ENCODE measurements at places on chromosomes 1 and 21.

DNA sequence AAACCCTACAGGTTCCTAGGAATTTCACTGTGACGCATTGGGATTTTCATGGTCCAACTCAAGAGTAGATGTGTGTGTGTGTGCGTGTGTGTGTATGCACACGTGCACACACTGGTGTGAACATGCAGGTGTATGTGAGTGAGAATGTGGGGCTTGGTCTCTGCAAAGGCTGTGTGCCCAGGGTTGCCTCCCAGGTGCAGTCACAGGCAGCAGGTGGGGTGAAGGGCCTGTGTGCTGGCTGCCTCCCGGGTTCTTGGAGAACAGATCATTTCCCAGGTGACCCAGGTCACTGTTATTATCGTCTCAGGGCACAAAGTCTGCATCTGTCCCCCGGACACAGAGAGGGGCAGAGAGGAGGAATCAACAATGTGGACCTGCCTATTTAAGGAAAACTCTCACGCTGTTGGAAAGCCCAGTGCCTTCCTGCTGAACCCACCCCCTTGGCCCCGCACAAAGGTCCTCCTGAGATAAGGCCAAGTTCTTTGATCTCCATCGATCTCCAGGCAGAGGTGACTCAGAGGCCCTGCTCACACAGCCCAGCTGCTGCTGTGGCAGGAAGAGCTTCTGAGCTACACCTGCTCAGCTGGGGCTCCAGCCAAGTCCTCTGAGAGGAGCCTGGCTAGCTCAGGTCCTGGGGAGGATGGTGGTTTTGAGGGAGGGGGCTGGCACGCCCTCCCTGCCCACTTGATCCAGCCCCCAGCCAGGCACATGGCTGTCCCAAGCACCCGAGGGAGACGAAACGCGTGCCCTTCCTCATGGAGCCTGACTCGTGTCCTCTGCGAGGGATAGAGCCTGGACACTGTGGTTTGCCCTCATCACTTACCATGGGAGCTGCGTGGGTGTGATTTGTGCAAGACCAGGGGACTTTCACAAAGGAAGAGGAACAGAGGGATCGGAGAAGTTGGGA is 134.0 kb upstream of the ARHGEF16 start:
- DNase-seq: peak; percentile 35

- no peak for DNase-seq
Observed at GRCh38 chr1:174405219-174405618, 42.5 kb upstream of the GPR52 start.

DNA sequence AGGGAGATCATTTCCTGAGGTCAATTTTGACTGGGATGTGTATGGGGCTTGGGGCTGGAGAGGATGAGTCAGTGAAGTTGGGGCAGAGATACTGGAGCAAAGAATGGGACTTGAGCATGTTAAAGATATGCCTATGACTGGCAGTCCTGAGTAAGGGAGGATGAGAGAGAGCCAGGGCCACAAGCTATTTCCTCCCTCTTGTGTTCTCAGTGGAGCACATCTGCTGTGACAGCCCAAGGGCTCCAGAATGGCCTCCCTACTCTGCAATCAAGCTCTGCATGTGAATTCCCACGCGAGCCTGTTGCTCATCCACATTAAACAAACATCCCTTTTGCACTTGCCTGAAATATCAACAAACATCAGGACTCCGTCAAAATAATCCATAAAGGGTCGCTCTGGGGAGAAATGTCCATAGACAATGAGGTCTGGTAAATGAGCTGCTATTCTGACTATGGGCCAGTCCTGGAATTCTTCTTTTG is 9.2 kb downstream of the ADCY10 start:
- DNase-seq: peak; percentile 64

- no peak for DNase-seq
Observed at GRCh38 chr1:68016381-68016780, 34.0 kb downstream of the DIRAS3 start.

- DNase-seq: no peak
Observed at GRCh38 chr1:1770102-1770501, 8.2 kb downstream of the NADK start.

- no peak for DNase-seq
Observed at GRCh38 chr1:229204921-229205777, 65.8 kb upstream of the RAB4A start.

GRCh38 chr1:45282351-45282750 is 44.3 kb upstream of the HPDL start:
- no peak for DNase-seq

DNA sequence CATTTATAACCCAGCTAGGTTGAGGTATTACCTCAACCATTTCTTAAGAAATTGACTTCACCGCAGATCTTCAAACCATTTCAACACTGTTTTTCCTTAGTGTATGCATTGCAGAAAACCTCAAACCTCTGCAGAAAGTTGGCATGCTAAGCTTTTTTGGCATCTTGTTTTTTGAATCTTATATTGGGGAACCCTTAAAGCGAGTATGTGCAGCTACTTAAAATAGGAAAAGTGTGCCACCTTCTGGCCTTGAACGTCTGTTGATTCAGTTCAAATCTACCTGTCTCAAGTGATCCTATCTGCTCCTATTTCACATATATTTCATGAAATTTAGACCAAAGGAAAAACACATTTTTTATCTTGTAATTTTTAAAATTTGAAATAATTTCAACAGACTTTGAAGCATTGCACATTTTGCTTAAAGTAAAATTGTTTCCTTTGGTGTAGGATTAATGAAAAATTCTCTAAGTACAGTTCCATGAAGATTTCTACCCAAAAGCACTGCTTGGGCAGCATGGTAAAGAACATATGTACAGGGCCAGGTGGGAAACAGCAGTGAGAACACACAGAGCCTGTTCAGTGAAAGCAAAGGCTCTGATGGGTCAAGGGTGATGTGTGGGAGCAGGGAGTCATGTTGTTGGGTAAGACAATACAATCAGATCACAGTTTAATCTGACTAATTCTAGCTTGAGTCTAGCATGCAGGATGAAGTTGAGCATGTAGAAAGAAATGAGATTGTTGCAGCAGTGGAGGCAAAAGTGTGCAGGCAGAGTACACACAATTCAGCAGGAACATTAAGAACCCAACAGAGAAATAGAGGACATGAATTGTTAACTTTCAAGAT is 17.2 kb downstream of the HENMT1 start:
- DNase-seq: peak; percentile 63

- DNase-seq: no peak
Observed at GRCh38 chr1:115088871-115089419, 358 bp downstream of the TSPAN2 start.

DNA sequence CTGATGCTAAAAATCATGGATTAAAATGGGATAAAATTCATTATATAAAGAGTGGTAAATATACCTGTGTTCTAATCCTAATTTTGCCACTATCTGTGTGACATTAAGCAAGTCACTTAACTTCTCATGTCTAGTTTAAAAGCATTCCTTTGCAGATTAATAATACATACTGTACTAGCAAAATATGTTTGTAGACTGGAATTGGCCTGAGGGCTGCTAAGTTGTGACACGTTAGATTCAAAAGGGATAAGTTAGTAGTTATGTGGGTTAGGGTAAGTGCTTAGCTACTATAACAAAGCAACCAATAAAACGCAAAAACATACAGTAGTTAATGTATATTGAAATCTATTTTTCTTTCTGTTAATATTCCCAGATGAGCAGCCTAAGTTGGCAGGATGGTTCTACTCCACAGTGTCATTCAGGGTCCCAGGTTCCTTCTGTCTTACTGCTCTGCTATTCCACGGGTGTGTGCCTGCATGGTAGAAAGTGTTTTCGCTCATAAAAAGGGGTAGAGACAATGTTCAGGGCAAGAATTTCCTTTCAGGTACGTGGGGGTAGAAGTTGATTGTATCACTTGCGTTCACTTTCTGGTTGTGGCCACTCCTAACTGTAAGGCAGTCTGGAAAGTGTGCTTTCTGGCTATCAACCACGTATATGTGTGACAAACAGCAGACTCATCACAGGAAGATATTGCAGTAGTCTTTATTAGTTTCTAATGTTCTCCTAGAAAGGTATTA is 239.8 kb downstream of the NFIA start:
- no peak for DNase-seq

GRCh38 chr21:45827302-45827692 is 154.3 kb upstream of the COL6A1 start:
- DNase-seq: no peak

- no peak for DNase-seq
Observed at GRCh38 chr1:225044258-225044657, 114.8 kb downstream of the DNAH14 start.

DNA sequence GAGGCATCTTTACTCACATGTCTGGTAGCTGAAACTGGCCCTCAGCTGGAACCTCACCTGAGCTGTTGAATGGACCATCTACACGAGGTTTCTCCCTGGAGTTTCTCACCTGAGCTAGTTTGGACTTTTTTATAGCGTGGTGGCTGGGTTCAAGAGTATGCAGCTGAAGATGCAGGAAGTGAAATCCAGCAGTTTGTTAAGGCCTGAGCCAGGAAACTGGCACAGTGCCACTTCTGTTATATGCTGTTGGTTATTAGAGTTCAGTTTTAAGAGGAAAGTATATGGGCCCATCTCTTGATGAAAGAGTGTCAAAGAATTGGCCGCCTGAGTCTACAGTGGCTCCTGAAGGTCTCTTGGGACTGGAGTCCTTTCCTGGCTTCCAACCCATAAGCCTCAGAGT is 35.6 kb downstream of the STUM start:
- no peak for DNase-seq

- no peak for DNase-seq
Observed at GRCh38 chr1:182041615-182042014, 19.9 kb downstream of the ZNF648 start.

- no peak for DNase-seq
Observed at GRCh38 chr21:43337901-43338655, 88.9 kb downstream of the SIK1 start.

DNA sequence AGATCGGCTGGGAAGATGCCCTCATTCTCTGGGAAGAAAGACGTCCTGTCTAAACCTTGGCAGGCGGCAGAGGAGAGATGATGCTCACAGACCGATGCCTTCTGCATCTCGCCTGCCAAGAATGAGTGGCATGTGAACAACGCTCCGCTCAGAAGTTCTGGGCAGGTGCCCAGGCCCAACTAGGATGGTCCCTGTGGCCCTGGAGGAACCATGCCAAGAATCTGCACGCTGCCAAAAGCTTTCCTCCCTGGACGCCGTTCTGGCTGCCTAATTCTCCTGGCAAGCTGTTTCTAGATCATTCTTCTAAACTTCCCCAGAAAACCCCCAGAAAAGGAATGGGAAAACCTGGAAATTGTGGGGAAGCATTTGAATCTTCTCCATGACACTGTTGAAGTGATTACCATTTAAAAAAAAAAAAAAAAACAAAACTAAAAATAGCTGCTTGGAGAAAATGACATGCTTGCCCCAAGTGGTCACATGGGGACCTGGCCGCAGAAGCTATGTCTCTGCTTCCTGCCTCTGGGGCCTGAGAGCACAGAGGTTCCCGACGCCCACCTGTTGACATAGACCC is 440.9 kb downstream of the PRDM2 start:
- no peak for DNase-seq

DNA sequence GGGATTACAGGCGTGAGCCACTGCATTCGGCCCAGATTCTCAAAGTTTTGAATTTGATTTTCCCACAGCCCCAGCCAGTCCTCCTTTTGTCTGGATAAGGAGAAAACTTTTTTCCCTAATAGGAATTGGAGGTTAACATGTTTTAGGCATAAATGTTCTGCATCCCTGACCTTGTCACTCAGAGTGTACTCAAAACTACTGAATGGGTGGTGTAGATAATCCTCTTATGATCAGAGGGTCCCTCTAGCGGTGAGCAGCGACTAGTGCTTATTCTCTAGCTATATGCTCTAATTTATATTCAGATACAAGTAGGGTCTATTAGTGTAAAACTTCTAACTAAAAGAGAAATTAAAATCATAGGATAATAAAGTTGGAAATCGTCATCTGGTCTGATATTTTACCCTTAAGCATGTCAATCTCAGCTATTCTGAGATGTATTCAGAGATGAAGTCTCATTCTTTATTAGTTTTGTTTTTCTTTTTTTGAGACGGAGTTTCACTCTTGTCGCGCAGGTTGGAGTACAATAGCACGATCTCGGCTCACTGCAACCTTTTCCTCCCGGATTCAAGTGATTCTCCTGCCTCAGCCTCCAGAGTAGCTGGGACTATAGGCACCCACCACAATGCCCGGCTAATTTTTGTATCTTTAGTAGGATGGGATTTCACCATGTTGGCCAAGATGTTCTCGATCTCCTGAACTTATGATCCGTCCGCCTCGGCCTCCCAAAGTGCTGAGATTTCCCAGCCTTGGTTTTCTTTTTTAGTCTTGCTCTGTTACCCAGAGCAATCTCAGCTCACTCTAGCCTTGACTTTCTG is 2.7 kb upstream of the PSMD4 start:
- DNase-seq: peak; percentile 71

- no peak for DNase-seq
Observed at GRCh38 chr1:156957634-156958033, 37.2 kb downstream of the LRRC71 start.

GRCh38 chr1:52190500-52191252 is 48.8 kb downstream of the ZFYVE9 start:
- no peak for DNase-seq

- DNase-seq: no peak
Observed at GRCh38 chr1:28925350-28925891, 11.1 kb downstream of the EPB41 start.

DNA sequence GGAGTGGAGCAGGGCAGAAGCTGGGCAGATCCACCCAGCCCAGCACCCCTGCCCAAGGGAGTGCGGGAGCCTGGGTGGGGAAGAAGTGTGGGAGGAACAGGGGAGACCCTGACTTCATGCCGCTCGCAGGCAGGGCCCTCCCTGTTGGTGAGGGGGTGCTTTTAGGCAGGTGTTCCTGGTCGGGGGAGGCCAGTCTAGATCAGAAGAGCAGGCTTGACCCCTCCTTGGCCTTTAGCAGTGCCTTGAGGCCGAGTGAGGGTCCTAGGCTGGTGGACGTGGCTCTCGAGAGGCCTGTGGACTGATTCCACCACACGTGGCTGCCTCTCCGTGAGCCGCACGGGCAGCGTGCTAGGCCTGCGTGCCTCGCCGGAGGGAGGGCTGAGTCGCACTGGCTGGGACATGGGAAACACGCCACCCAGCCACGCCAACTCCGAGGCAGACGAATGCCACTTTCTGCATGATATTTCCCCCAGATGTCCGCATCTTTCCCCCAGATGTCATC is 19.4 kb upstream of the COL18A1 start:
- no peak for DNase-seq

GRCh38 chr1:242556276-242556675 is 31.8 kb upstream of the PLD5 start:
- no peak for DNase-seq

DNA sequence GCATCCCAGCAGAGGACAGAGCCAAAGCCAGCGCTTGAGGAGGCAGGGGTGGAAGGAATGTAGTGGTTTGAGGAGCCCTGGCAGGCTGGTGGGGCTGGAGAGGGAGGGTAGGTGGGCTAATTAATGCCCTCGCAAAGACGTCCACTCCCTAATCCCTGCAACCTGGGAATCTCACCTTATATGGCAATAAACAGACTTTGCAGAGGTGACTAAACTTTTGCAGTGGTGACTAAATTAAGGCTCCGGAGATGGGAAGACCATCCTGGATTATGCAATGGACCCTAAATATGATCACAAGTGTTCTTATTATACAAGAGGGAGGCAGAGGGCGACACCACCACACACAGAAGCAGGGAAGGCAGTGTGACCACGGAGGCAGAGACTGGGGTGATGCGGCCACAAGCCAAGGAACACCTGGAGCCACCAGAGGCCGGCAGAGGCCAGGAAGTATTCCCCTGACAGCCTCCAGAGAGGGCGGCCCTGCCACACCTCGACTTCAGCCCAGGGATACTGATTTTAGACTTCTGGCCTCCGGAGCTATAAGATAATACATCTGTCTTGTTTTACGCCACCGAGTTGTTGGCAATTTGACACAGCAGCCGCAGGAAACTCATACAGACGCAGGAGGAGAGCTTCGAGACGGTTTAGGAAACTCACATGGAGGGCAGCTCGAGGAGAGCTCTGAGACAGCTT is 23.1 kb upstream of the NPPB start:
- no peak for DNase-seq

- DNase-seq: no peak
Observed at GRCh38 chr1:221840511-221841243, 98.8 kb upstream of the DUSP10 start.

All from hepatic stellate cell (primary cell).